Common myeloid progenitor, CD34-positive (primary cell): ENCODE measurements at places on chromosomes 2 and 18.

DNA sequence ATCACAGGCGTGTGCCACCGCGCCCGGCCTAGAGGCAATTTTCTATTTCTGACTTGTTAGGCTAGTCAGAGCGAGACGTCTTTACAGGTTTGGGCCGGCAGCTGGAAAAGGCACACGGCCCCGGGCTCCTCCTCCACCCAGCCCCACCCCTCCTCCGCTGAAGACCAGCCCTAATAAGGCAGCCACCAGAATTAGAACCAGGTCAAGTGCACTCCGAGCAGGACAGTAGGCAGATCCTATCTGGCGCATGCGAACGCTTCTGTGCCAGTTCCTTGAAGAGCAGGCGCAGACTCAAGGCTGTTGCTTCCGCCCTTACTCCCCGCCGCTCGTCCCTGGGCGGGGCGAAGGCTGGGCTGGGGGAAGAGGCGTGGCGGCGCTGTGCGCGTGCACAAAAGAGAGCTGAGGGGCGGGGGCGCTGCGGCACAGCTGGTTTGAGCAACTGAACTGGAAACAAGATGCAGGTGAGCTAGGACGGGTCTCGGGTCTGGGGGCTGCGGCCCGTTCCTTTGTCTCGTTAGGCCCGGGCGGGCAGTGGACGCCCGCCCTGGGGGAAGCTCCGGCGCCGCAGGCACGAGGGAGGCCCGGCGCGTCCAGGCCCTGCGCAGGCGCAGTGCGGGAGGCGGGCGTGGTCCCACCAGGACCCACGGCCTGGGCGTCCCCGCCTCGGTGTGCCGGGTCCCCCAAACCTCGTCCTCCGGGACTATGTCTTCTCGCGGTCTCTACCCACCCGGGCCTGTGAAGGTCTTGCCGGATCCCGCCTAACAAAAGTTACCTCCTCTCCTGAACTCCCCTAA, at the start of gene PDCL3:
PDCL3 (plus strand) TSS at position 381 of the 794 bp plus-strand sequence; CDS start at position 456, 75 bp downstream.
- DNase-seq, result peak; percentile 99

DNA sequence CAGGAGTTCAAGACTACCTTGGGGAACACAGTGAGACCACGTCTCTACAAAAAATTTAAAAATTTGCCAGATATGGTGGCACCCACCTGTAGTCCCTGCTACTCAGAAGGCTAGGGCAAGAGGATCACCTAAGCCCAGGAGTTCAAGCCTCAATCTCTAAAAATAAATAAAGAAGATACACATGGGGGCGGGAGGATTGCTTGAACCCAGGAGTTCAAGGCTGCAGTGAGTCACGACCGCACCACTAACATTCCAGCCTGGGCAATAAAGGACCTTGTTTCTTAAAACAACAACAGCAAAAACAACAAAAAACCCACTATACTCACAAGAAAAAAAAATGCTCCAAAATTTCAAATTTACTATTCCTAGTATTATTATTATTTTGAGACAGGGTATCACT, 10.0 kb upstream of the ICA1L start:
- DNase-seq, result no peak

DNA sequence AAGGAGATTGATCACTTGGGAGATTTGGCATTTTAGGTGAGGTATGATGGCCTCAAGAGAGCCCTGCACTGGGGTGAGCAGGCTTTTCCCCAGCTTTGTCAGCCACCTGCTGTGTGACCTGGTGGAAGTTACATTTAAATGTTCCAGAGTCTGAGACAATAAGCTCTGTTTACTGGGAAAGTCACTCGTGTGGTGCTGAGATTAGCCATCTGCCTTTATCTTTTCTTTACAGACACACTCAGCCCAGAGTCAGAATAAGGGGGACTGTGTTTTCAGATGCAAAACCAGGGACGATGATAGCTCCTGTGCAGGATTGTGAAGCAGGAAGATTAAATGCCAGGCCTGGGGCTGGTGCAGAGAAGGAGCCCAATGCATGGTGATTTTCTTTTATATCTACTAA, 47.9 kb downstream of the SH3RF3 start:
- peak; percentile 48 for DNase-seq

GRCh38 chr2:120877409-120877808, 141.7 kb downstream of the GLI2 start:
- no peak for DNase-seq

- peak; percentile 17 for DNase-seq
Measured at GRCh38 chr2:105518897-105519296, 120.0 kb upstream of the FHL2 start.

- no peak for DNase-seq
Measured at GRCh38 chr2:14901737-14902136, 269.2 kb downstream of the LRATD1 start.

- DNase-seq, result no peak
Measured at GRCh38 chr2:200856806-200857205, 7.7 kb downstream of the CLK1 start.

GRCh38 chr2:224016963-224017362, 22.1 kb downstream of the SERPINE2 start:
- no peak for DNase-seq

- no peak for DNase-seq
Measured at GRCh38 chr18:57146956-57147636, at the start of gene BOD1L2. Gene BOD1L2, plus strand, starts transcription at chr18:57147087. Its CDS starts 226 bp downstream, at chr18:57147313.

DNA sequence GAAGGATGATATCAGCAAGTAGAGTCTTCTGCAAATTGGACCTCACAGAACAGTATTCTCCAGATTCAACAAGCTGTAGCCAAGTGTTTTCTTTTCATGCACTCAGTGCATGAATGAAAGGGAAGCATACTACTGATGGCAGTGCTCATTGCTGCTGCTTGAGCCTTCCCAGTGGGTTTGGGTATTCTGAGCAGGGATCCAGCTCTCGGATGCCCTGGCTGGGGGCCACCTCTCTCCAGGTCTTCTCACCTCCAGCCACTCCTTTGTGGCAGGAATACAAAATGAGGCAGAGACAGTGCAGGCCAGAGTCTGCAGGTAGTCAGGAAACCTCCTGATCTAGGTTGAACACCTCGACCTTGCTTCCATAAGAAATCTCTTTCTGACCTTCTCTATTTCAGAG, 390.4 kb upstream of the CELF4 start:
- no peak for DNase-seq

DNA sequence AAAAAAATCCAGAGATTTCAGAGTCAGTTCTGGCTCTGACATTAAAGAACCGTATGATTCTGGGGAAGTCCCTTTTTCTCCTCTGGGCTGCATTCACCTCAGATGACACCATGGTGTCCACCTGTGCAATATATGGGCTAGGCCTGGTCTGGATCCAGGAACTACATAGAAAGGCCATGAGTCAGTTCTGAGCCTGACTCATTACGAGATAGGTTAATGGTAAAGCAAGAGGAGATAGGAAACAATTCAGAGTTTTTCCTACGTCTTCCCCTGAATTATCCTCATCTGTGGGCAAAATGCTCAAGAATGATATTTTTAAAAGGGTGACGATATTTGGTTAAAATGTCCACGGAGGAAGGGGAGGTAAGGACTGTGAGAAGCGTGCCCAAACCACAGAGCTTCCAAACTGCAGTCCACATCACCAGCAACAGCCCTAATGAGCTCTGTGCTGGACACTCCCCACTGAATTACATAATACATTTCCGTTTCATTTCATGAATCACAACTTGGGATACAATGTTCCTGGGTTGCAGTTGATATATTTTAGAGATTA, 180.1 kb upstream of the OSR1 start:
- DNase-seq, result no peak

GRCh38 chr2:223932816-223933800, 12.0 kb downstream of the WDFY1 start:
- DNase-seq, result no peak

DNA sequence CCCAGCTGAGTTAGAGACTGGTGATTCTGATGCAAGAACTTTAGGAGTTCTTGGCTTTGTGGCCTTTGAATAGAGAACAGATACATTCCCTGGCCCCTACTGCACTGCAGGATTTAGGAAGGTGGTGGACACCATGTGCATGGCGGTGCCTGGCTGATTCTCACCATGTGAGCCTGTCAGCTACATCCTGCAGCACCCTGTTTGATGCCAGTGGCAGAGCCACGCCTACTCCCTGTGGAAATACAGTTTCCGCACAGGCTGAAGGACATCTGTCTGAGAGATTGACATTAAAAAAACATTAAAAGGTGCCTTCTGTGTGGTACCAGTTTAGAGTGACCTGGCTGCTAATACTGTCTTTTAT, 50.0 kb downstream of the KCNE4 start:
- DNase-seq, result no peak

DNA sequence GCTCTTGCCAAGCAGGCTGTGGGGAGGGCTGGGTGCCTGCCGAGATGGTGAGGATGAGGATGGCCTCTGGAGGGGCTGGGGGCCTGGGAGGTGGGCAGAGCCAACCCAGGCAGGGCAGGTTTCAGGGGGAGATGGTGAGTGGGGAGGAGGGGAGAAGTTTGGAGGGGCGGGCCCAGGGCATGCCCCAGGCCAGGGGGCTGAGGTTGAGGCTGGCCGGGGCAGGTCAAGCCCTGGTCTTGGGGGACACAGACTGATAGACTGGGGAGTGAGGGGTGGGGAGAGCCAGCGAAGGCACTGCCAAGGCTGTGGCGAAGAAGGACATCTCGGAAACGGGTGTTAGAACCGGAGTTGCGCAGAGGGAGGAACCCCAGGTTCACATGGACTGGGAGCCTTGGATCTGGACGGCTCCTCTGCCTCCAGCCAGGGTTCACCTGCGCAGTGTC, 12.6 kb downstream of the CAPN10 start:
- no peak for DNase-seq

DNA sequence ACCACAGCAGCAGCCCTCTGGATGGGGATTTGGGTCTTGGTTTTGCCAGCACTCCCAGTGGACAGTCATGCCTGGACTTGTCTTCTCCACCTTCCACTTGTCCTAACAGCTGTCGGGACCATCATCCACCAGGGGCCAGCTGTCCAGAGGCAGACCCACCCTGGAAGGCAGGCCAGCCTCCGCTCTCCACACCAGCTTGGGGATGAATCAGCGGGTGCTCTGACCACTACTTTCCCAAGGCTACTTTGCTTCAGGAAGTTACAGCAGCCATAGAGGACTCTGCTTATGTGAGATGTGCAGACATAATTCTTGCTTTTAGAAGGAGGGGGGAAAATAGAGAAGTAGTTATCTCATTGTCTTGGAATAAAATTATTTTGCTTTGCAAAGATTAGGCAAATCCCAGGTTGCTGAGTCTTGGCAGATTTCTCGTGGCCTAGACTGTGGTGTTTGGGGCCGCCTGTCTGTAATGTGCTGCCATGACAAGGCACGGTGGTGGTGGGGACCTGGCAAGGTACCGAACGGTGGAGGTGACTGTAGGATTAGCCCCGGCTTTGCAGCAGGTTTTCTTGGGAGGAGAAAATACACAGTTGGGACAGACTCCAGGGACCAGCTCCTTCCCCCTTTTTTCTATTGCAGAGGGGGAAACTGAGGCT, 148.7 kb downstream of the AGAP1 start:
- no peak for DNase-seq

DNA sequence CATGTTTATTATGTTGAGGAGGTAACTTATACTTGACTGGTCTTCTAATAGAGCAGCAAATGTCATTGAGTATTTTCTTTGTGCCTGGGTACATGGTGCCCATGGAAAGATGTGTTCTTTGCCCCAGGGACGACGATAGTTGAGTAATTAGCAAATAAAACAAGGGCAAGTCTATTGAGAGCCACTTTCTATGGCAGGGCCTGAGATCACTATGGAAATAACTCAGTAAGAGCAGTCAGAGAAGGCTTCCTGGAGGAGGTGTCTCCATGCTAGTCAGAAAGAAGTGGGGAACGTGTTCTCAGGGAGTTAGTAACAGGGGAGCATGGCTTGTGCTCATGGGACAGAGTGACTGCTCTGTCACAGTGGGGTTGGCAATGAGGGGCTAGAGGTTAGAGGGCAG, 28.6 kb downstream of the CTIF start:
- DNase-seq, result no peak

GRCh38 chr18:22551536-22552151, 133.9 kb upstream of the CTAGE1 start:
- no peak for DNase-seq

DNA sequence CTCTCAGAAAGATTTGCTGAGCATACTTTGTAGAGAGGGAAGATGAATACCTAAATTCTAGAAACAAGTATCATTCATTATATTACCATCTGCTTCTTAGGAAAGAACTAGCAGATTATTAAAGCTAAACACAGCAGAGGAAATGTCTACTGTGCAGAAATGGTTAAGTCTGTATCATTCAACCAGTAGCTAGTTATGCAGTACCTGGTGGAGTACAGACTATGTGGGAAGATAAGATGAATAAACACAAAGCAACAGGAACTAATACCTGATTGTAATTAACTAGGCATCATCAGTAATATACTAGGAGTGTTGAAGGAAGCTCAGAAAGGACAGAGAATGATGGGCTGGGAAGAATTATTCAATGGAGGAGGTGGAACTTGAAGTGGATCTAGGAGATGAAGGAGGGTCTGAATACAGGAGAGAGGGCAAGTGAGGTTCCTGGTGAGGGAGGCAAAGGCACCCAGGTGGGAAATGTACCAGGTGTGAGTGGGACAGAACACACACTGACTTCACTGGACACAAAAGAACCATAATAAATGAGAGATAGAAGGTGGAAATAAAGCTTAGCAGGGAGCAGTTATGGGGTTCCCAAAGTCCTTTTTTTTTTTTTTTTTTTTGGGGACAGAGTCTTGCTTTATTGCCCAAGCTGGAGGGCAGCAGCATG, 9.5 kb downstream of the WDFY1 start:
- no peak for DNase-seq

GRCh38 chr2:229344151-229344551, 73.1 kb upstream of the PID1 start:
- DNase-seq, result no peak

GRCh38 chr2:67318563-67318962, 78.6 kb upstream of the ETAA1 start:
- no peak for DNase-seq

- DNase-seq, result no peak
Measured at GRCh38 chr18:75694292-75694691, 266.8 kb upstream of the SMIM21 start.

DNA sequence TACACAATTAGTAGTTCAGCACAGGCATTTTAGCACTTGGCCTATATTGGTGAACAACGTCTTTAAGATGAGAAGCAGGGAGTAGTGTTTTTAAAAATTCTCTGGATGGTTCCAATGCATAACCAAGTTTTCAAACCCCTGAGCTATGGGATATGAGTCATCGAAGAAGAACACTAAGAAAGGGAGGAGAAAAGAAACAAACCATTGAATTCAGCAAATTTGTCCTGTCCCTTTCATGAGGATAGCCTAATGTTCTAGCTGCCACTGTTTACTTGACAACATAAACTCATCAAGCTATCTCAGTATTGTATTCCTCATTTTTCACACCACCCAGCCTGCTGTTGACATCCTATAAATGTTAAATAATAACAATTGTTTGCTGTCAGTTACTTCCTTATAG, 158.0 kb downstream of the BARD1 start:
- no peak for DNase-seq

- peak; percentile 26 for DNase-seq
Measured at GRCh38 chr18:22731398-22731797, 201.7 kb upstream of the RBBP8 start.

DNA sequence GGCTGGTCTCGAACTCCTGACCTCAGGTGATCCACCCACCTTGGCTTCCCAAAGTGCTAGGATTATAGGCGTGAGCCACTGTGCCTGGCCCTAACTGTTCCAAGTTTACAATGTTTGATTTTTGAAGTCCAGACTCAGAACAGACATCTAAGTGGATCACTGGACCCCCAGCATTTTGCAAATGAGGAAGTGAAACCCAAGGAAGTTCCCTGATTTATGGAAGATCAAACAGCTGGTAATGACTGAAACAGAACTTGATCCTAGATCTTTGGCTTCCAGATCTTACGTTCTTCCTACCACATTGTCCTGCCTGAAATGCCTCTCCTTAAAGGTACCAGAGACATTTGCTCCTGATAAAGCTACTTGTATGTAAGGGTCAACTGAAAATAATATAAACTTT, 58.3 kb upstream of the NCOA1 start:
- DNase-seq, result no peak

- peak; percentile 67 for DNase-seq
Measured at GRCh38 chr18:74496508-74497323, 553 bp downstream of the CNDP2 start.
